ENCODE measurements at places on chromosomes 7 and 10.

DNA sequence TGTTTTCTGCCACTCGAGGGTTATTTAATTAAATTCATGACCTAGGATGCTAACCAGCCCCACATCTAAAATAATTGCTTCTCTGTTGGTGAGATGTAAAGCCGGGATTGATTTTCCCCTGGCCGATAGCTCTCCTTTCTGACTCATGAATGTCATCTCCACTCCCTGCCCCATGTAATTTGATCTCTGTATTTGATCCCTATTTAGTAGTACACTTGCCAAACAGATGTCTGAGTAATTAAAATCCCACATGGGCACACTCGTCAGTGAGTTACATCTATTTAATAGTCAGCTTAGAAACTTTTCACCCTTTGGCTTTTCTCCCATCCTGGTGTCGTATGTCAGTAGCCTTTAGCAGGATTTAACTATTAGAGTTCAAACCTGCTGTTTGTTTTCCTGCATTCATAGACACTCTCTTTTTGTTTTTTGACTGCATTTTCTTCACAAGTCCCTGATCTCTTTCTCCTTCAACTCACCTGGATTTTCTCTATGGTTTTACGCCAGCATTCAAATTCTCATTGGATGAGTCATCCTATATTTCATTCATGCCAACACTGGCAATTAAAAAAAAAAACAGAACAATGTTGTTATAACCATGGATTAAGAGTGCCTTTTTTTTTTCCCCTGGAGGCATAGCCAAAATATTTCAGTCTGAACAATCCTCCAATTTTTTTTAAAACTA lies 82.7 kb downstream of the SPAG6 start:
- no peak for DNase-seq

GRCh38 chr7:155227788-155228458 lies 69.8 kb upstream of the INSIG1 start:
- DNase-seq: no peak

GRCh38 chr10:97291357-97292096 lies 910 bp downstream of the ARHGAP19 start:
- DNase-seq: no peak

GRCh38 chr7:95199779-95200558 lies 124.4 kb downstream of the PON1 start:
- DNase-seq: peak; percentile 2

GRCh38 chr10:131090761-131091661 lies 220.5 kb downstream of the TCERG1L start:
- no peak for DNase-seq

DNA sequence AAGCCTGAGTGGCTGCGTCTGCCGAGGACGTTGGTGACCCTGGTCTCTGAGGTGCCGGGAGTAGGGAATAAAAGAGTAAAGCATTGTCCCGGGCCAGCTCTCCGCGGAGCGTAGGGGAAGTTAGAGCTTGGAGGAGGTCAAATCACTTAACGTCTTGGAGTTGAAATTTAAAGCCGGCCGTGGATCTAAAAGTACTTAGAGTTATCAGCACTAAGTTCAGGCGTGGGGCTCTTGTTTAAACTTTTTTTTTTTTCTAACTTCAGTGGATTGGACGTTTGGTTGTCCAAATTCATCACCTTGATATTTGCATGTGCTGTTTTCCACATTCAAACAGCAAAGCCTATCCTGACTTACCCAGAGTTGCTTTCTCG lies 700 bp downstream of the NIPSNAP2 start:
- peak; percentile 40 for DNase-seq

DNA sequence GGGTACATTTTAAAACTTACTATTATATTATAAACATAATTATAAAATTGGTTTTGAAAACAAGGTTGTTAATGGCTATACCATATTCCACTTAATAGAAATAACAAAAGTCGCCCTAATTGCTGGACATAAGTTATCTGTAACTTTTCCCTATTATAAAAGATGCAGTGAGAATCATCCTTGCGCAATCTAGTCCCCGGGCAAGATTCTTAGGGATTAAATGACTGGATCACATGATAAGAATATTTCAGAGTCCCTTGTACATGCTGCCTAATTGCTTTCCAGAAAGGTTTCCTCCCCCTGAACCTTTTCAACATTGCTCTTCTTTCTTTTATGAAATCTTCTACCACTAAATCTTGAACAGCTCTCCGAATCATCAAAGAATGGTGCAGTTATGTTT lies 479.8 kb upstream of the MKI67 start:
- DNase-seq: no peak

DNA sequence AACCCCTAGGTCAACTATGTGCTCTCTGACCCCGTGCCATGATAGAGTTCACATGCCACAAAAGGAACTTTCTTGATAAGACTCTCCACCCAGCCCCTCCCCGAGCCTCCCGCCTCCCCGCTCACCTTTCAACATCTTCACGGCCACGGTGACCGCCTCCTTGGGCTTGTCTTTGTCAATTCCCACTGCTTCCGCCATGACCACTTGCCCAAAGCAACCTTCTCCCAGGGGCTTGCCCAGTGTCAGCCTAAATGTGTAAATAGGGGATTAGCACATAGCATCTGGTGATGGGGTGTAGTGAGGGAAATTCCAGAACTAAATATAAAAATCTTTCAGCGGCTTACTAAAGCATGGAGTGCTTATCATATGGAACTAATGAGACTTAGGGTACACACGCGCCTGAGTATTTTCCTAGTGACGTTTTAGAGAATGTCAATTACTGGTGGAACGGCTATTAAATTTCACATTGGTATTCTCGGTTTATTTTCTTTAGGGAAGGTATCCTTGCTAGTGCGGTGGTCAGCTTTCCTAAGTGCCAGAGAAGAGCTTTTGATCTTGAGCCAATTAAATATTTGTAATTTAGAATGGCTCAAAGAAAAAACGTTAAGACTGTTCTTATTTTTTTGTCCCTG lies 97.4 kb downstream of the FGFR2 start:
- DNase-seq: no peak

- no peak for DNase-seq
These were observed 120.2 kb upstream of the TMEM229A start for GRCh38 chr7:124152859-124153692.
